Activated B cell treated with CpG ODN at 0.5 μM for 24 hours (primary cell): ENCODE measurements at places on chromosomes 12 and 14. TPM values are rescaled to one million over a fixed set of nuclear protein-coding genes. Genes with fewer than 3 reads are reported as not detected.

- no peak overlapping the region for H3K4me3 ChIP-seq
- no peaks in the 10 kb centered on the region for H3K4me1 ChIP-seq
- H3K27ac ChIP-seq, result no peak overlapping the region
- no peak for DNase-seq
These were observed 6.9 kb downstream of the MMP14 start for GRCh38 chr14:22843123-22843925.

CIDEB gene
- total RNA-seq, result 9.2 and 9.4 TPM in 2 replicates

GRCh38 chr12:20778969-20779368 is 31.5 kb upstream of the SLCO1B3 start:
- no peak for DNase-seq
- H3K4me1 ChIP-seq, result no peaks in the 10 kb centered on the region
- no peaks in the 10 kb centered on the region for H3K36me3 ChIP-seq
- H3K27me3 ChIP-seq, result no peaks in the 10 kb centered on the region
- no peak overlapping the region for H3K27ac ChIP-seq

SMOC1 gene
- not detected in 2 replicates for total RNA-seq

DNA sequence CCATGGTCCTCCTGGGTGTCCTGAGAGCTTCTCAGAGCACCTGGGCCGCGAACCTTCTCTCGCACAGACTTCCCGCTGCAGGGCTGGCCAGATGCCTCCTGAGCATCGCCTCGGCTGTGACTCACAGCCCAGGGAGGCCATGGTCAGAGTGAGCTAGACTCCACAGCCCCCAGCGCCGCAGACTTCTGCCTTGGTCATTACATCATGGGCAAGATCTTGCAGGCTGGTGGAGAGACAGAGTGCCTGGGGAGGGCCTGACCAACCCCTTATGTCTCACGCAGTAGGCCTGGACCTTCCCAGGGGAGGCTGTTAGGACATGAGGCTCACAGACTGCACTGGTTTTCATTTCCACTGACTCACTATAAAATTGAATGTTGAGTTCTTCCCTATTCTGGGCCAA is 41.8 kb downstream of the SMOC1 start:
- peaks cover 14% of the 10 kb centered on the region for H3K27me3 ChIP-seq
- no peak for DNase-seq

DNA sequence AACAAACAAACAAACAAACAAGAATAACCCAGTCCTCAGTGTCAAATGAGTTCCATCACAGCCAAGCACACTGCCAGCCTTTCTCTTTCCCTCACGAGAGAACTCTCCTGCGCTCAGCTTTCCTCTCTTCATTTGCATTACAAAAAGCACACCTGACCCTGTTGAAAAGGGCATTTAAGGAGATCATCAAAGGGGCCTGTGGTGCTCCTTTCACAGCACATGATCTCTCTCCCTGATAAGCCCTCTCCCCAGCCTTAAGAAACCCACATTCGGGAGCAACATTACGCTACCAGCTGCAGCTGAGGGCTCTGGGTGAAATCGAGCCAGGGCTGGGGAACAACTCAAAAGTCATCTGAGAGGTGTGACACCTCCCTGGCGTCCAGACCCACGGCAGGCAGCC is 165.6 kb upstream of the TMCC3 start:
- H3K36me3 ChIP-seq, result peaks cover 43% of the 10 kb centered on the region
- H3K4me3 ChIP-seq, result peak overlapping the region; percentile 87
- peak overlapping the region; percentile 97 for H3K27ac ChIP-seq
- H3K27me3 ChIP-seq, result no peaks in the 10 kb centered on the region
- DNase-seq, result no peak

GRCh38 chr12:121400332-121401139 is 618 bp downstream of the RNF34 start:
- H3K4me3 ChIP-seq, result peak overlapping the region; percentile 96
- no peak for DNase-seq
- peaks cover 37% of the 10 kb centered on the region for H3K4me1 ChIP-seq

DNA sequence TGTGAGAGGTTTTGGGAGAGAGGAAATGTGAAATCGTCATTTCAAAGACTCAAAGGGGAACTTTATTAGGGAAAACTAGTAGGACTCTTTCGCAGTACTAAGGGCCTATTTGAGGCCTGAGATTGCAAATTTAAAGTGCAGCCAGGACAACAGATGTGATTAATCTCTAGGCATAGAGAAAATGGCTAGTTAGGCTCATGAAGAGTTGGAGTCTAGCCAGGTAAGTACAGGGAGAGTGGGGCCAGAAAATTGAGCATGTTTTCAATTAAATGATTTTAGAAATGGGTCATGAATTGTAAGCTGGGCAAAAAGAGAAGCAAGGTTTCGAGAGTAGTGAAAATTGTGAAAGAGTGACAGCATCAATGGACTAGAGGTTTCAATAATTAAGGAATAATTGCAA is 91.9 kb upstream of the LMNTD1 start:
- DNase-seq, result no peak
- no peak overlapping the region for H3K4me3 ChIP-seq
- no peaks in the 10 kb centered on the region for H3K4me1 ChIP-seq

DNA sequence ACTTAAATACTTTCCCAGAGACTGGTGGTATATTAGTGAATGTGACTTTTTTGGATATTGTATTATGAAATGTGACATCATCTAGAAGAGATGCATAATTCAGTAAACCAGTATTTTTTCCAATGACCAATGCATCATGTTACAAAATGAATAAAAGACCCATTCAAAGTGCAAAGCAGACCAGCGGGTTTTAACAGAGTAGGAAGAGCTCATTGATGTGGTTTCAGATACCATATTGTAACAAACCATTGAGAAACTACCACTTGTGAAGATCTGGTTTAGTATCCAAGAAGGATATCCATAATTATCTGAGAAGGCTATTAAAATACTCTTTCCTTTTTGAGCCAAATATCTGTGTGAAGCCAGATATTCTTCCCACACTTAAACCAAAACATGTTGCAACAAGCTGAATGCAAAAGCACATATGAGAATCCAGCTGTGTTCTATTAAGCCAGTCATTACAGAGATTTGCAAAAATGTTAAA is 47.7 kb downstream of the MVK start:
- no peaks in the 10 kb centered on the region for H3K36me3 ChIP-seq
- H3K4me3 ChIP-seq, result no peak overlapping the region
- DNase-seq, result no peak
- H3K27ac ChIP-seq, result no peak overlapping the region
- peaks cover 10% of the 10 kb centered on the region for H3K27me3 ChIP-seq
- H3K4me1 ChIP-seq, result peaks cover 3% of the 10 kb centered on the region

DNA sequence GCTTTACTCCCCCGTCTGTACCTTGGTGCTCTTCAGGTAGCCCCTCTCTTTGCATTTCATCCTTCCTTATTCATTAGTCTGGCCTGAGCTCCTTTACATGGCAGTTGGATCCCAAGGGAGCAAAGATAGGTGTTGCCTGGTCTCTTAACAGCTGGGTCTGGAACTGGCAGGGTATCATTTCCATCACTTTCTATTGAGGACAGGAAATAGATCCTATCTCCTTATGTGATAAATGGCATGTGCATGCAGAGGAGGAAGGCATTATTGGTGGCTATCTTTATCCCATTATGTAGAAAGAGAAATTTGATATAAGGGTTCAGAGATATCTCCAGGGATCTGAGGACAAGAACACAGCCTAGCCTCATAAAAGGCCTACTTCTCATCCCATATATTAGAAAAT is 54.6 kb upstream of the OAS1 start:
- no peak overlapping the region for H3K4me3 ChIP-seq
- H3K4me1 ChIP-seq, result no peaks in the 10 kb centered on the region
- no peak for DNase-seq
- H3K36me3 ChIP-seq, result no peaks in the 10 kb centered on the region
- H3K27me3 ChIP-seq, result peaks cover 35% of the 10 kb centered on the region

- DNase-seq, result no peak
- peak overlapping the region; percentile 71 for H3K27ac ChIP-seq
- H3K4me1 ChIP-seq, result peaks cover 96% of the 10 kb centered on the region
- H3K27me3 ChIP-seq, result no peaks in the 10 kb centered on the region
- H3K4me3 ChIP-seq, result peak overlapping the region; percentile 60
These were observed 64.2 kb downstream of the RASSF3 start for GRCh38 chr12:64674367-64674922.
